ENCODE measurements at places on chromosomes 2 and 18. TPM values are rescaled to one million over a fixed set of nuclear protein-coding genes. Genes with fewer than 3 reads are reported as not detected.

LINC00305 gene
- not detected for total RNA-seq

DSC2 gene
- 5.4 TPM for total RNA-seq

ALKAL2 gene
- total RNA-seq, result not detected

RRM2 gene
- 4.4 TPM for total RNA-seq

SIX3 gene
- total RNA-seq, result 0.49 TPM

RGPD3 gene
- 0.98 TPM for total RNA-seq

HRH4 gene
- not detected for total RNA-seq

C2orf92 gene
- total RNA-seq, result 3.7 TPM

PTH2R gene
- total RNA-seq, result 2.0 TPM

PLB1 gene
- 1.7 TPM for total RNA-seq

REG1B gene
- total RNA-seq, result not detected

ZNF516 gene
- 13.0 TPM for total RNA-seq

INHA gene
- not detected for total RNA-seq

CHST9 gene
- total RNA-seq, result 3.9 TPM

SIX2 gene
- 0.25 TPM for total RNA-seq

VAMP5 gene
- total RNA-seq, result 3.4 TPM

RAPGEF4 gene
- total RNA-seq, result 13.5 TPM

IHH gene
- total RNA-seq, result 0.25 TPM

MYO1B gene
- total RNA-seq, result 59.5 TPM

SCN2A gene
- total RNA-seq, result 160 TPM

CYP1B1 gene
- total RNA-seq, result 9.3 TPM

GREB1 gene
- total RNA-seq, result 3.0 TPM

MGAT5 gene
- 59.7 TPM for total RNA-seq

LRP1B gene
- total RNA-seq, result 52.1 TPM

ANKRD30B gene
- total RNA-seq, result not detected

LOXHD1 gene
- total RNA-seq, result 0.25 TPM

ITPRIPL1 gene
- 3.4 TPM for total RNA-seq

RAMP1 gene
- 6.4 TPM for total RNA-seq

MATN3 gene
- 2.0 TPM for total RNA-seq

UNC80 gene
- total RNA-seq, result 11.8 TPM

DYSF gene
- 1.5 TPM for total RNA-seq

GNAL gene
- 80.6 TPM for total RNA-seq

C1GALT1C1L gene
- total RNA-seq, result not detected

NCL gene
- 157 TPM for total RNA-seq

DUSP2 gene
- total RNA-seq, result 4.2 TPM

LIPG gene
- 11.8 TPM for total RNA-seq

CLEC4F gene
- not detected for total RNA-seq

ICOS gene
- total RNA-seq, result under 0.01 TPM

DES gene
- 0.49 TPM for total RNA-seq

MRO gene
- 0.74 TPM for total RNA-seq

L3MBTL4 gene
- total RNA-seq, result 19.7 TPM

CTNNA2 gene
- total RNA-seq, result 122 TPM

RNF125 gene
- 1.7 TPM for total RNA-seq

OR6B2 gene
- not detected for total RNA-seq

ATP6V1C2 gene
- 0.25 TPM for total RNA-seq
